ENCODE measurements at places on chromosomes 11 and 22. TPM values are rescaled to one million over a fixed set of nuclear protein-coding genes. Genes with fewer than 3 reads are reported as not detected.

Gene SAA4
- polyA plus RNA-seq = not detected

Gene METTL15
- 4.7 TPM for polyA plus RNA-seq

Gene MYEOV
- polyA plus RNA-seq = not detected

- no peaks in the 10 kb centered on the region for H3K36me3 ChIP-seq
- DNase-seq = no peak
- no peaks in the 10 kb centered on the region for H3K4me1 ChIP-seq
- no peak overlapping the region for H3K27ac ChIP-seq
These were observed 448.0 kb upstream of the FAT3 start for GRCh38 chr11:91776655-91777054.

- H3K4me3 ChIP-seq = no peak overlapping the region
- H3K36me3 ChIP-seq = no peaks in the 10 kb centered on the region
- H3K27me3 ChIP-seq = no peaks in the 10 kb centered on the region
- peak; percentile 40 for DNase-seq
These were observed 30.5 kb upstream of the GCAT start for GRCh38 chr22:37777122-37777687.

DNA sequence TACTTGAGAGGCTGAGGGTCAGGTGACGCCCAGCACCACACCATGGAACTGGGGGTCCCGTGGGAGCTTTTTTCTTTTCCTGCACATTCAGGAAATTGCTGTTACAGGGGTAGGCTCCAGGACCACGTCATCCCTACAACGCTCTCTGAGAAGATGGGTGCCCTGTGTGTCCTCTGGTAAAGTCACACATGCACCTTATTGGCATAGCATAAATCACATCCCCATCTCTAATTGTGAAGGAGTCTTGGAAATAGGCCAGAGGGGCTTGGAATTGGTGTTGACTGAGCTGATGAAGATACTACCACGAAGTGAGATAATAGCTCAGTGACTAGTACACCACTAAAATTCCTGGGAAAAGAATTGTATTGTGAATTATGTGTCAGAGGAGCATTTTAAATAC is 57.6 kb downstream of the TNRC6B start:
- peaks cover 38% of the 10 kb centered on the region for H3K36me3 ChIP-seq
- peaks cover 39% of the 10 kb centered on the region for H3K4me1 ChIP-seq
- no peak overlapping the region for H3K4me3 ChIP-seq

GRCh38 chr11:84480131-84480530 is 1147.0 kb downstream of the DLG2 start:
- no peak overlapping the region for H3K27ac ChIP-seq
- DNase-seq = no peak
- no peaks in the 10 kb centered on the region for H3K36me3 ChIP-seq

GRCh38 chr11:122816761-122817520 is 21.4 kb upstream of the CRTAM start:
- peaks cover 10% of the 10 kb centered on the region for H3K4me1 ChIP-seq
- H3K4me3 ChIP-seq = no peak overlapping the region
- DNase-seq = no peak
- H3K27me3 ChIP-seq = no peaks in the 10 kb centered on the region
- H3K36me3 ChIP-seq = no peaks in the 10 kb centered on the region

GRCh38 chr11:75853971-75854370 is 39.0 kb downstream of the UVRAG start:
- no peak overlapping the region for H3K4me3 ChIP-seq
- no peak for DNase-seq
- H3K4me1 ChIP-seq = peaks cover 23% of the 10 kb centered on the region

- H3K4me3 ChIP-seq = no peak overlapping the region
- H3K27me3 ChIP-seq = no peaks in the 10 kb centered on the region
- H3K36me3 ChIP-seq = no peaks in the 10 kb centered on the region
- DNase-seq = no peak
- no peak overlapping the region for H3K27ac ChIP-seq
- H3K4me1 ChIP-seq = no peaks in the 10 kb centered on the region
These were observed 14.0 kb downstream of the ADAMTS8 start for GRCh38 chr11:130414107-130415080.

- peak within 1 kb of the TSS; percentile 49 for H3K4me3 ChIP-seq
- H3K27me3 ChIP-seq = no peaks in the 10 kb centered on the region
- DNase-seq = no peak
These were observed at the start of gene CCDC83 for GRCh38 chr11:85855341-85855656. CCDC83 (plus strand) TSS chr11:85855383; CDS start chr11:85865124, 9,741 bp downstream.

GRCh38 chr11:125990244-125990643 is 44.4 kb downstream of the VSIG10L2 start:
- H3K27ac ChIP-seq = no peak overlapping the region
- no peaks in the 10 kb centered on the region for H3K27me3 ChIP-seq
- no peak overlapping the region for H3K4me3 ChIP-seq
- peaks cover 3% of the 10 kb centered on the region for H3K36me3 ChIP-seq
- H3K4me1 ChIP-seq = peaks cover 4% of the 10 kb centered on the region

DNA sequence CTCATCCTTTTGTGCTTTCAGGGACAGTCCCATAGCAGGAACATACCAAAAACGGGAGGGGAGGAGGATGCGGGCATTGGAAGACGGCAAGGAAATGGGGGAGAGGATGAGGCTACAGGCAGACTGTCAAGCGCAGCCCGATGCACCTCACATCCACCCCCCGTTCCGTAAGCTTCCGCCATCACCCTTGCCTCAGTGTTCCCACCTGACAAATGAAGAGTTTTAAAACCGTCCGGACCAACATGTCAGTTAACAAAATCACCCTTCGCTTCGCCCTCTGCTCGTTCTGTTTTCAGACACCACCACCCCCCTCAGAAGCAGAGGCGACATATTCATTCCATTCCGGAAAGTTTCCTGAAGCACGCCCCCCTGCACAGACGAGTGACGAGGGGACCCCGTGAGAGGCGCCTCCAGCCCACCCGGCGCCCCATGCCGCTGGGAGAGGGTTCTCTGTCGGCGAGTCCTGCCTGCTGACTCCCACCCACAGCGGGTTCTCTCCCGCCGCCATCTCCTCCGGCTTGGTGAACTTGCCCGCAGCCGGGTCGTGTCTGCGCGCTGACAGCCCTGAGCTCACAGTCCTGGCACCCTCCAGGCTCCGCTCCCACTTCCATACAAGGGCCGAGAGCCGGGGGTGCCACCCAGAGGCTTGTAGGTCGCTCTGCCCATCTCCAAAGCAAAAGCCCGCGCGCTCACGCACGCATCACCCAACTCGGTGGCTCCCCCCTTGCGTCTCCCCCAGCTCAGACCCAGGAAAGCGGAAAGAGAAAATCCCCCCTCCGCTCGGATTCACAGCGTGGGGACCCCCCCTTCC is 1.5 kb downstream of the IGSF9B start:
- peak overlapping the region; percentile 90 for H3K27ac ChIP-seq
- peaks cover 3% of the 10 kb centered on the region for H3K27me3 ChIP-seq
- peak overlapping the region; percentile 66 for H3K4me3 ChIP-seq
- peak; percentile 73 for DNase-seq

DNA sequence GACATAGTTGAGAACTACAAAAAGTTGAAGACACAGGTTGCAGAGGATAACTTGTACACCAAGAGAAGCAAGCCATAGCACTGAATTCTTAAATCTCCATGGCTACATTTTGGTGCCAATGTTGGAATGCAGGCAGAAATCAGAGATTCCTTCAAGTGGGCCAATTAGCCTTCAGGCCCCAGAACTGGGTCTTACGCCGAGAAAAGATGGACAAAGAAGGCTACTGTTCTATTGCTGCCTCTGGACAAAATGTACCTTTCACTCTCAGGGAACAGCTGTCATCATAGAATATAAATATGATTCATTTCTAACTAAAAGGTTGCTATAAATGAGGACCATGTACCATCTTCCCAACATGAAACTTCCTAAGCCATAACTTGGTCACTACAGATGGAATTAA is 13.7 kb downstream of the TMEM216 start:
- no peak overlapping the region for H3K27ac ChIP-seq
- no peaks in the 10 kb centered on the region for H3K4me1 ChIP-seq
- H3K27me3 ChIP-seq = no peaks in the 10 kb centered on the region
- DNase-seq = no peak
- peaks cover 99% of the 10 kb centered on the region for H3K36me3 ChIP-seq

GRCh38 chr11:106159836-106160235 is 82.4 kb downstream of the AASDHPPT start:
- DNase-seq = no peak
- no peaks in the 10 kb centered on the region for H3K4me1 ChIP-seq
- no peaks in the 10 kb centered on the region for H3K36me3 ChIP-seq
- no peak overlapping the region for H3K27ac ChIP-seq

GRCh38 chr11:30465623-30466022 is 120.5 kb downstream of the MPPED2 start:
- peaks cover 62% of the 10 kb centered on the region for H3K4me1 ChIP-seq
- no peak overlapping the region for H3K4me3 ChIP-seq
- H3K27ac ChIP-seq = no peak overlapping the region
- DNase-seq = no peak
- no peaks in the 10 kb centered on the region for H3K27me3 ChIP-seq
- H3K36me3 ChIP-seq = no peaks in the 10 kb centered on the region

GRCh38 chr11:44510372-44510771 is 55.1 kb upstream of the CD82 start:
- H3K4me1 ChIP-seq = no peaks in the 10 kb centered on the region
- H3K4me3 ChIP-seq = no peak overlapping the region
- no peak for DNase-seq
- H3K27ac ChIP-seq = no peak overlapping the region
- H3K36me3 ChIP-seq = no peaks in the 10 kb centered on the region
- H3K27me3 ChIP-seq = no peaks in the 10 kb centered on the region

DNA sequence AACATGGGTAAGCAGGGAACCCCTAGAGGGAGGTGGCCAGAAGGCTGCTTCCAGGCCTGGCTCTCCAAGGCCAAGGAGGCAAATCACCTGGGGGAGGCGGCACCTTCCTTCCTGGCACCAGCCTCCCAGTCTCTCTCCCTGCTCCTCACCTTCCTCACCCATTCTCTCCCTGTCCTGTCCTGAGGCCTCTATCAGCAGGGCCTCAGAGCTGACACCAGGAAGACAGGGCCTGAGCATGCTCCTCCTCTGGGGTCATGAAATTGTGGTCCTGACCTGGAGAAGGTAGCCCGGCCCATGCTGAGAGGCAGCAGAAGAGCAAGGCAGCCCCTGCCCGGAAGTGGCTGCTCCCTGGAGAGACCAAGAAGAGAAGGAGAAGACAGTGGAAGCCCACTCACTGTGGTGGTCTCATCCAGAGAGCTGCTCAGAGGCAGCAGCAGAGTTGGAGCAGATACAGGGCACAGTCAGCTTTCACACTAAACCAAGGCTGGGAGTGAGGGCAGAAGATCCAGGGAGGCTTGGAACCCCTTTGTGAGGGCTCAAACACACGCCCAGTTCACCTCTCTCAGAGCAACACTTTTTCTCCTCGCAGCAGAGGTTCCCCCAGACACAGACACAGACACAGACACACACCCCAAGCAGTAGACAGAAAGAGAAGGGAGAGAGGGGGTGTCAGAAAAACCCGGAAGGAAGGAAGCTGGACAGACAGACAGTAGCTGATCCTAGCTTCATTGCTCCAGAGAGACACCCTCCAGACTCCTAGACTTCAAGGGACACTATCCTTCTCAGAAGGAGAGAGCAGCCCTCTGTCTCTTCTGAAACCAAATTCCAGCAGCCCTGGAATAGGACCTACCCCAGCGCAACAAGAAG is 1.8 kb downstream of the BCL9L start:
- peak overlapping the region; percentile 70 for H3K4me3 ChIP-seq
- no peaks in the 10 kb centered on the region for H3K36me3 ChIP-seq
- H3K27me3 ChIP-seq = no peaks in the 10 kb centered on the region
- H3K4me1 ChIP-seq = peaks cover 80% of the 10 kb centered on the region
- H3K27ac ChIP-seq = peak overlapping the region; percentile 98

DNA sequence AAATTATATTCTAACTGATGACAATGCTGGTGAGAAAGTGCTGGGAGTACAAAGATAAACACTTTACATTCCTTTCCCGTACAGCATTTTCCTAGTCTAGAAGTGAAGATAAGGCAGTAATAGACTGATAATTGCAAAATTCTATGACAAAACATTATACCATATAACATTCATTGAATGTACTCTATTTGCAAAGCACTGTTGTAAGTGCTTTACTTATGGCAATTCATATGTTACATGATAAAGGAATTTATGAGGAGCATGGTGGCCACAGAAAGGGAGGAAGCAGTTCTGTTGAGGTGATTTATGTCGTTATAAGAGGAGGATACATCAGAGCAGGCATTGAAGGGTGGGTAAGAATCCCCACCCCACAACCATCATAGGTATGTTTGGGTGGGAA is 434.8 kb downstream of the RAB38 start:
- H3K4me1 ChIP-seq = no peaks in the 10 kb centered on the region
- H3K36me3 ChIP-seq = no peaks in the 10 kb centered on the region
- no peak overlapping the region for H3K27ac ChIP-seq
